ENCODE measurements at places on chromosomes 7 and 10. TPM values are rescaled to one million over a fixed set of nuclear protein-coding genes. Genes with fewer than 3 reads are reported as not detected.

The MBLAC1 gene
- 1.5 TPM for total RNA-seq

The ST7 gene
- total RNA-seq: 9.3 TPM

The CPXM2 gene
- not detected for total RNA-seq

The EVX1 gene
- total RNA-seq: not detected

The GRB10 gene
- 3.7 TPM for total RNA-seq

The DMBT1 gene
- total RNA-seq: not detected
